ENCODE measurements at places on chromosomes 11 and 22. TPM values are rescaled to one million over a fixed set of nuclear protein-coding genes. Genes with fewer than 3 reads are reported as not detected.

The MYO7A gene
- total RNA-seq: 17.3 TPM

The SLCO2B1 gene
- total RNA-seq: 6.7 TPM

The OR52N4 gene
- total RNA-seq: not detected

The TEX12 gene
- total RNA-seq: not detected

The PLAAT2 gene
- total RNA-seq: 0.17 TPM

The UPK3A gene
- total RNA-seq: not detected

The NRGN gene
- total RNA-seq: 0.11 TPM
